Bladder microvascular endothelial cell (primary cell): ENCODE measurements at places on chromosomes 1 and 21. TPM values are rescaled to one million over a fixed set of nuclear protein-coding genes. Genes with fewer than 3 reads are reported as not detected.

Gene CFHR4
- not detected in 2 replicates for total RNA-seq

Gene RNU1-4
- 509 and 6,751 TPM in 2 replicates for total RNA-seq

Gene ERO1B
- 2.4 and 3.9 TPM in 2 replicates for total RNA-seq

Gene NUP210L
- 0.06 and 0.16 TPM in 2 replicates for total RNA-seq

Gene OLIG2
- not detected in 2 replicates for total RNA-seq

Gene TRPM2
- total RNA-seq = 0.76 and 2.1 TPM in 2 replicates

Gene BGLAP
- 0.38 TPM in 1 of 2 replicates, not detected in the other for total RNA-seq

Gene ZFP69B
- total RNA-seq = 1.6 and 1.9 TPM in 2 replicates
